ENCODE measurements at places on chromosomes 13 and 19. TPM values are rescaled to one million over a fixed set of nuclear protein-coding genes. Genes with fewer than 3 reads are reported as not detected.

Gene GRIN3B
- not detected for total RNA-seq

GRCh38 chr19:29429021-29429420 lies 96.8 kb upstream of the VSTM2B start:
- no peak for DNase-seq

DNA sequence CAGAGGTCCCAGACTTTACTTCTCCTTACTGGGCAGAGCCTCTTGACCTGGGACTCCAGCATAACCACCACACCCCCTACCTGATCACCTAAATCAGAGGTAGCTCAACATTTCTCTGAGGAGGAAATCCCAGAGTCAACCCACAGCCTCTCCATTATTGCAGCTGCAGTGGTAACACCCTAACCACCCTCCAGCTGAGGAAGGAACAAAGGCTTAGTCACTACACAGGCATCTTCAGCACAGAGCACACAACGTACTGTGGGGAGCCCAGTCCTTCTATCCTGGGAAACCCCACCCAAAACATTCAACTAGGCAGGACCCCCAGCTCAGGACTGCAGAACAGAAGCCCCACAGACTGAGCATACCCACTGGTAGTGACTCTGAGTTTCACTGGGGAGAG lies 824.7 kb upstream of the SLITRK5 start:
- no peak for DNase-seq

DNA sequence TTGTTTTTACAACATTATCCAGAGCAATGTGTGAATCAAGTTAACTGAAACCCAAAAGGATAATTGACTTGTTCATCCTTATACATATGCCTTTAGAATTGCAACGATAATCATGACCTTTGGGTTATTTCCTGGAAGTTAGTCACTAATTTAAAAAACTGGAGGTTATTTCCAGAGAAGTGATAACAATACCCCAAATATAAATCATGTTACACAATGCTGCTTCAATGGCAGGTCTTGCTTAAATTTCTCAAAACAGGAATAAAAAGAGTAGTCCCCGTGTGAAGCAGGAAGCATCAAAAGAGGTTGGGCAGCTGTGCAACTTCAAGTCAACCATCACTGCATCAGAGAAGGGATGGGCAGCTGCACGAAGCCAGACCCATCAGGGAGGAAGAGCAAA lies 134.4 kb downstream of the EFNB2 start:
- no peak for DNase-seq

Gene LIM2
- total RNA-seq, result not detected

Gene ZMYM5
- 8.3 TPM for total RNA-seq
